CD14-positive monocyte (primary cell): ENCODE measurements at places on chromosomes 5 and 9.

DNA sequence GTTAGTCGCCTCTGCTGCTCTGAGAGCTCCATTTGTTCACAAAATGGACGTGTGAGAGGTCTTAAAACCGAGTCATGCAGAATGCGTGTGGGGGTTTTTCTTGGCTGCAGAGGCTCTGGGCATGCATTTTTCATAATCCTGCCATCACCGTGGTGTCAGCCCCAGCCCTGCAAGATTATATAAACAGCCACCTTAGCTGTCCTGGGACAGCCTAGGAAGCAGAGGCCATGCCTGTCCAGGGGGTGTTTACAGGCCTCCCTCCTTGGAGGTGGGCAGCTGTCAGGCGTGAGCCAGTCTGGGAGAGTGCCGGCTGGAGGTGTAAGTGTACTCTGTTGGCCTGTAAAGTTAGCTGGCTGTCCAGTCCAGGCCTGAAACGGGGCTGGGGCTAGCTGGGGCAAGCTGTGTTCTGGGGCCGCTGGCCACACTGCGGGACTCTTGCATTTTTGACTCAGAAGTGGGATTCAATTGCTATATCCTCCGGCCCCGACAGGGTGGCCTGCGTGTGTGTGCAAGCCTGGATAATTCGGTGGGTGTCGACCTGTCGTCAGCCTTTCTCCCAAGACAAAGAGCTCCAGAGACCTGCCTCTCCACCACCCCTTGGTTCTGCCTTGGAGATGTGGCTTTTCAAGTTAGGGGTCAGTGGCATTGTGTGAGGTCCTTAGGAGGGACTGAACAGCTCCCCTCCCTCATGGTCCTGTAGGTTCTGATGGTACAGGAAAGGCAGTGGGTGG lies 2.4 kb downstream of the WNK2 start:
- no peak for DNase-seq

DNA sequence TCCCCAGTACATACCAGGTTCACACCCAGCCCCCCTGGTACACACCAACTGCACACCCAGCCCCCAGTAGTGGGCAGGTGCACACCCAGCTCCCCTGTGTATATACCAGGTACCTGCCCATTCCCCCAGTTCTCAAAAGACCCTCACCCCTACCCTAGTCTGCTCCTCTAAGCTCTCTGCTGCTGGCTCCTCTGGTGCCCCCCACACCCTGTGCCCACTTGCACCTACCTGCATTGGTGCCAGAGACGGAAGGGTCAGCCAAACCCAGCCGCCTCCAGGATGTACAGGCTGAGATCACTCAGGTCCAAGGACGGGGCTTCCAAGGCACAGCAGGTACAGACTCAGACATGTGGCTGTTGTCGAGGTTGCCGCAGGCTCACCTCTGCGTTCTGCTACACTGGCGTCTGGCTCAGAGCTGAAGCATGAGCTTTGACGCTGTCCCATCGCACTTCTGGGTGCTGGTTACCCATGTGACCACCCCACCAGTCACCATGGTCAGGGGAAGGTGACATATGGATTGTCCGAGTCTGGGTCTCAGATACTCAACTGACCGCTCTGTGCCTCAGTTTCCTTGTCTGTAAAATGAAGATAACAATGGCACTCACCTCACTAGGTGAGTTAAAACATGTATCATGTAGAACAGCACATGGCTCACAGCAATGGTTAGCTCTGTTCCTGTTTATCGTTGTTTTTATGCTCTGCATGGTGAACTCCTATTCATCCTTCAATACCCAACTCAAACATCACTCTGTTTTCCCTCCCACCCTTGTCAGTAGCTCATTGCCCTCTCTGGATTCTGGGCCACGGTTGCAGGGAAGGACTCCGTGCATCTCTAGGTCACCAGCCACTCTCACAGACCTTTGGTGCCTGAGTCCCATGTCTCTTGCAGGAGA lies 45.3 kb upstream of the SUSD3 start:
- DNase-seq, result no peak

DNA sequence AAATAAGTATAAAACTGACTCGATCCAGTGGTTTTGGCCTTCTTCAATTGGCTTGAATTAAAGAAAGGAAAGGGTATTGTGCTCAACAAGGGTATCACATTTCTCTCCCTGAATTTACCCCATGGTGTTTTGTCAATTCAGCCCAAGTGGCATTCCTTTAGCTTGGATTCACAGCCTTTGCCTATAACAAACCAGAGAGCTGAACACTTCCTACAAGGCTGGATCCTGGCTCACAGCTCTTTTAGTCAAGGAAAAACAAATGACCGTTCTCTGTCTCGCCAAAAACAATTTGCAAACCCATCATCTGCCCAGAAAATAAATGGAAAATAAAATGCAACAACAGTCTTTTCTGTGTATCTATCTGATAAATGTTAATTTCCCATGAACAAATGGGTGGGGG lies 5.7 kb downstream of the ZNF366 start:
- DNase-seq, result no peak

- peak; percentile 4 for DNase-seq
Observed at GRCh38 chr5:65563777-65564176, 681 bp downstream of the PPWD1 start.

DNA sequence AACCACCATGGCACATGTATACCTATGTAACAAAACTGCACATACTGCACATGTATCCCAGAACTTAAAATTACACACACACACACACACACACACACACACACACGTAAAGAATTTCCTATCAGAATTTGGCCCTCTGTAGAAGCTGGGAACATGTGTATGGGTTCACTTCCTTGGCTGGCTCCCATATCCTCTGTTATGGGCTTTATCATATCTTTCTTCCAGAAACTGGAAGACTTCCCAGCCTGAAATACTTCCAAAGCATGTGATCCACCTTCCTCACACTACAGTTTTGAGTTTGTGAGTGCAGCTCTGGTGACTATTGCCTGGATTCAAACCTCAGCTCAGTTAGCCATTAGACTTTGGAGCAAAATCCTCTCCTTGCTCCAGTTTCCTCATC lies 78.6 kb upstream of the GDNF start:
- DNase-seq, result no peak

GRCh38 chr5:405421-405820 lies 37.6 kb upstream of the EXOC3 start:
- DNase-seq, result no peak

DNA sequence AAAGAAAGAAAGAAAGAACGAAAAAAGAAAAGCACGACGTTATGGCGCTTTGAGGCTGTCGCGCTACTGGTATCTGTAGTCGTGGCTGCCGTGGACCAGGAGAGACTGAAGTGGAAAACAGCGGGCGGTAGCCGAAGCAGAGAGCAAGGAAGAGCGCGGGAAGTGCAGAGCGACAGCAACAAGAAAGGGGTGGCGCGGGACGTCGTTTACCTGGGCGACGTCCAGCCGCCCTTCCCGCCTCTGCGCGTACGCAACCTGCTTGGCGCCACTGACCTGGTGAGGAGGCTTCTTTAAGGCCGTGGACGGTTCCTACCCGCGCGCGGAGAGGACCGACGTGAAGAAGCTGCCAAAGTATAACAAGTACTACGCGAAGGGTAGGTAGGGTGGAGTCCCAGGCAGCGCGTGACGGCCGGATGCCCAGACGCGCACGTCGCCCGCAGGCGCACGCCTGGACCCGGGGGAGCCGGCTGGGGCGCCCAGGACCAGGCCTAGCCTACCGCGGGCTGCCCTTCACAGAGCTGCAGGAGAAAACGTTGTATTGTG lies 15.4 kb downstream of the CCL28 start:
- peak; percentile 10 for DNase-seq

- DNase-seq, result no peak
Observed at GRCh38 chr5:96279801-96280542, 153.1 kb downstream of the PCSK1 start.

GRCh38 chr5:8577792-8578191 lies 708.8 kb downstream of the MTRR start:
- no peak for DNase-seq

DNA sequence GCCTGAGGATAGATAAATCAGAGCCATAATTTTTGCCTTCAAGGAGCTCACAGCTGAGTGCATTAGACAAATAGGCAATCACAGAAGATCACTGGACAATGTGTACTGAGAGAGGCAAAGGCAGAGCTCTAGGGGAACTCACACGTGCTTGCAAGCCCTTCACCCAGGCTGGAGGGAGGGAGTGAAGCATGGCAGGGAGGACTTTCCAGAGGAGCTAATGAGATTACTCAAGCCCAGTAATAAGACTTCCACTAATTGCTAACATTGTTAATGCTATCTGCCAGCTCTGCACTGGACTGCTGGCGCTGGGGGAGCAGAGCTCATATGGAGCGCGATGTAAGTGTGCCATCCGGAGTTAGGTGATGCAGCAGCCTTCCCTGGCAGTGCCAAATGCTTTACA lies 408.4 kb downstream of the NTRK2 start:
- DNase-seq, result no peak

GRCh38 chr5:172855597-172856292 lies 21.7 kb downstream of the ERGIC1 start:
- DNase-seq, result no peak

DNA sequence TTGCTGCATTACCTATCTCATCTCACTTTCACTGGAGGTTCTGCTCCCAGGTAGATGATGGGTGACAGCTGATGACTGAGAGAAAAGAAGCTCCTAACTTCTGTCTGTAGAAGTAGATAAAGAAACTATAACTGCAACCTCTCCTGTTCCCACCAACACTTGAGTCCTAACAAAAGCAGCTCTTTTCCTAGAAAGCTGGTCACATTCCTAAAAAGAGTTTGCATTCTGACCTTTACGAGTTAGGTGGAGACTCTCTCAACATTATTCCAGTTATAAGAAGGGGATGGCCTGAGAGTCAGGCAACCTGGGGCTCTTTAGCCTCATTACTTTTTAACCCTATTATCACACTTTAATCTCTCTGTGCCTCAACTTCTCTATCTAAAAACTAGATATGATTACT lies 8.9 kb upstream of the PCAT7 start:
- DNase-seq, result no peak

- DNase-seq, result no peak
Observed at GRCh38 chr5:32160228-32160627, 13.9 kb downstream of the GOLPH3 start.

DNA sequence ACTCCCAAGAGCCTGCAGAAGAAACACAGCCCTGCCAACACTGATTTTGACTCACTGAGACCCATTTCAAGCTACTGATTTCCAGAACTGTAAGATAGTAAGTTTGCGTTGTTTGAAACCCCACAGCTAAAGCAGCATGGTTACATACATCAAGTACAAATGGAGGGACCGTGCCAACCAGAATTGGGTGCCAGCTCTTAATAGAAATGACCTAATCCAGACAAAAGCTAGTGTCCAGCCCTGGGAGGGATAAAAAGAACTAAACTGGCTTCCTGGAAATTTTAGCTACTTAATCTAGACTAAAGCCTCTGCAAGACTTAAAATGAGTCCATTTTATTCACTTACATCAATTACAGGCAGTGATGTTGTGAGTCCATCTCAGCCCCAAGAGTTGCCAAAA lies 122.6 kb downstream of the ADAMTS12 start:
- no peak for DNase-seq

- DNase-seq, result no peak
Observed at GRCh38 chr5:179143446-179143845, 83.3 kb downstream of the ZNF354C start.

GRCh38 chr5:151954255-151954654 lies 29.6 kb upstream of the GLRA1 start:
- no peak for DNase-seq
